ENCODE measurements at places on chromosomes 2 and 18. TPM values are rescaled to one million over a fixed set of nuclear protein-coding genes. Genes with fewer than 3 reads are reported as not detected.

GRCh38 chr2:175167076-175167791 is 769 bp downstream of the ATF2 start:
- no peaks in the 10 kb centered on the region for H3K27me3 ChIP-seq
- H3K4me3 ChIP-seq, result peak overlapping the region; percentile 100
- H3K27ac ChIP-seq, result peak overlapping the region; percentile 100
- no peaks in the 10 kb centered on the region for H3K36me3 ChIP-seq

DNA sequence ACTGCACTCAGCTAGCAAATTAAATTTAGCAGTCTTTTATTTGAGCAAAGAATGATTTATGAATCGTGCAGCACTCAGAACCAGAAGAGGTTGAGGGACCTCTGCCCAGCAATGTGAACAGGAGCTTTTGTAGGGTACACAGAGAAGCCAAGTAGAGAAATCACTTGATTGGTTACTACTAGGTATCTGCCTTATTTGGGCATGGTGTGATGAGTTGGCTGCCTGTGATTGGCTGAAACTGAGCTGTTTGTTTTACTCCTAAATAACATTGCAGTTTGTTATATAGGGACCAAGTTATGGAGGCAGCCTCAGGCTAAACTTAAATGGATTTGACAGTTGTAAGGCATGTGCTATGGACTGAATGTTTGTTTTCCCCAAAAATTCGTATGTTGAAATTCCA is 122.5 kb downstream of the RDH14 start:
- no peak overlapping the region for H3K4me3 ChIP-seq
- H3K36me3 ChIP-seq, result no peaks in the 10 kb centered on the region
- no peak for DNase-seq
- peaks cover 39% of the 10 kb centered on the region for H3K27me3 ChIP-seq
- H3K4me1 ChIP-seq, result peaks cover 25% of the 10 kb centered on the region

GRCh38 chr2:37191253-37191652 is 2.8 kb upstream of the SULT6B1 start:
- peaks cover 3% of the 10 kb centered on the region for H3K27me3 ChIP-seq
- no peak overlapping the region for H3K4me3 ChIP-seq
- H3K36me3 ChIP-seq, result no peaks in the 10 kb centered on the region
- no peak for DNase-seq
- H3K4me1 ChIP-seq, result peaks cover 5% of the 10 kb centered on the region

DNA sequence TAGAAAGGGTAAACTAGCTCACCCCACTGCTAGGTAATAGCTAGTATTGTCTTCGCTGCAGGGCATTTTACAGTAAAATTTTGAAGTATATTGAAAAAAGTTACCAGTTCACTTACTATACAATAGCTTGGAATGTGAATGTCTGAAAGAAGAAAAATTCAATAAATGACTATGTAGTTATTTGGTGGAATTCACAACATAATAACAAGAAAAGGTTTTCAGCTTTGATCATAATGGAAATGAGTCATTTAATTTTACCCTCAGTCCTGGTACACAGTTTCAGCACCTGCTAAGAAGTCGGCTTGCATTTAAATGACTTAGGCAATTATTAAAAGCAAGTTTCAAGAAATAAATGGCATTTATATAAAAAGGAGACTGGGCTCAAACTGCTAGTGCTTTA is 90.4 kb downstream of the NUP35 start:
- DNase-seq, result no peak
- H3K4me1 ChIP-seq, result no peaks in the 10 kb centered on the region
- no peaks in the 10 kb centered on the region for H3K27me3 ChIP-seq
- peaks cover 5% of the 10 kb centered on the region for H3K36me3 ChIP-seq
- H3K27ac ChIP-seq, result no peak overlapping the region

GRCh38 chr18:45837283-45838070 is 12.0 kb downstream of the SIGLEC15 start:
- H3K27me3 ChIP-seq, result peaks cover 51% of the 10 kb centered on the region
- peaks cover 9% of the 10 kb centered on the region for H3K4me1 ChIP-seq
- no peaks in the 10 kb centered on the region for H3K36me3 ChIP-seq
- no peak for DNase-seq
- H3K4me3 ChIP-seq, result no peak overlapping the region

- peaks cover 3% of the 10 kb centered on the region for H3K36me3 ChIP-seq
- no peak overlapping the region for H3K27ac ChIP-seq
- DNase-seq, result no peak
- no peak overlapping the region for H3K4me3 ChIP-seq
These were observed 232.7 kb downstream of the PRKCE start for GRCh38 chr2:45884126-45884525.

DNA sequence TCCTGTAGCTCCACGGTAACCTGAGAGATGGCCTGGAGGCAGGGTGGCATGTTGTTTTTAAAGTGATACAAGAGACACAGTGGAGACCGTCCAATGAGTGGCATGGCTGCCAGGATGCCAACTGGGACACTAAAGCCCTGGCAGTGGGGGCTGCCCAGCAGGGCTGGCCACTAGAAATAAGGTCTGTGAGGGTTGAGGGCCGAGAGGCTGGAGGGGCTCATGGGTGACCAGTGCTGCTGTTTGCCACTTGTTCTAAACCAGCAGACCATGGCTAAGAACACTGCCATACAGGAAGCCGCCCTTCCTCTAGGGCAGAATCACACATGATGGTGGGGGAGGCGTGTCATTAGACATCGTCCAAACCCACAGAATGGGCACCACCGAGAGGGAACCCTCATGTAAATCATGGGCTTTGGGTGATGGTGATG is 71.9 kb downstream of the ALPK2 start:
- no peak for DNase-seq
- no peak overlapping the region for H3K4me3 ChIP-seq
- H3K27me3 ChIP-seq, result peaks cover 6% of the 10 kb centered on the region
- H3K27ac ChIP-seq, result no peak overlapping the region
- peaks cover 10% of the 10 kb centered on the region for H3K36me3 ChIP-seq

DNA sequence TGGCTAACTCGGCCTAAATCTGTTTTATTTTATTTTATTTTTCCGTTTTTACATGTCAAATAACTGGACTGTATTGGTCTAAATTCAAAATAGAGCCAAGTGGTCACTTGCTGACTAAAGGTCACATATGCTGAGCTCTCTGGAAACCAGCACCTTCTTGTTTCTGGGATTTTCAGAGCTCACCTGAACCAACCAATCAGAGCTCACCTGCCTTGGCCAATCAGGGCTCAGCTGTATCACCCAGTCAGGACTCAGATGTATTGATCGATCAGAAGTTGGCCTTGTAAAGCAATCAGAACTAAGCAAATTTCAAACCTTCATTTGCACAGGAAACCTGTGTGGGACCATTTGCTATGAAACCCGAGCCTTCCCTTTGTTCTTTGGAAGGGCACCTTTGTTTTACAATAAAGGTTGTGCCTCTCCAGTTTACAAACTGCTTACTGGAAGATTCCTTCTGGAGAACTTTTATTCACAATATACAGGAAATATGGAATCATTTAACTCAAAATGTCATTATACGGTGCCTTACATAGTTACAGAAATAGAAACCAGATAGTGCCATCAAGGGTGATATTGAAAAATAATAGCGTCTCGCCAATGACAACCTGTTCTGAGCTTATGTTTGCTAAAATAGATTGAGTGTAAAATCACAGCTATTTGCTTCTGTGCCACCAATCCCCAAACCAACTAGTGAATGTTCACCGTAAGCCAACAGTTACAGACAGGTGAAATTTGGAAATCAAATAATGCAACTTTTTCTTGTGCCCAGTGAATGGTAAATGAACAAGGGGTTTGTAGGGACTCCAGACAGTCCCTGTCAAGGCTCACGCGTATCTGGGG is 17.3 kb upstream of the PSD4 start:
- peak overlapping the region; percentile 83 for H3K27ac ChIP-seq
- peaks cover 21% of the 10 kb centered on the region for H3K4me1 ChIP-seq
- no peaks in the 10 kb centered on the region for H3K36me3 ChIP-seq
- no peak for DNase-seq
- peak overlapping the region; percentile 85 for H3K4me3 ChIP-seq
- no peaks in the 10 kb centered on the region for H3K27me3 ChIP-seq

DNA sequence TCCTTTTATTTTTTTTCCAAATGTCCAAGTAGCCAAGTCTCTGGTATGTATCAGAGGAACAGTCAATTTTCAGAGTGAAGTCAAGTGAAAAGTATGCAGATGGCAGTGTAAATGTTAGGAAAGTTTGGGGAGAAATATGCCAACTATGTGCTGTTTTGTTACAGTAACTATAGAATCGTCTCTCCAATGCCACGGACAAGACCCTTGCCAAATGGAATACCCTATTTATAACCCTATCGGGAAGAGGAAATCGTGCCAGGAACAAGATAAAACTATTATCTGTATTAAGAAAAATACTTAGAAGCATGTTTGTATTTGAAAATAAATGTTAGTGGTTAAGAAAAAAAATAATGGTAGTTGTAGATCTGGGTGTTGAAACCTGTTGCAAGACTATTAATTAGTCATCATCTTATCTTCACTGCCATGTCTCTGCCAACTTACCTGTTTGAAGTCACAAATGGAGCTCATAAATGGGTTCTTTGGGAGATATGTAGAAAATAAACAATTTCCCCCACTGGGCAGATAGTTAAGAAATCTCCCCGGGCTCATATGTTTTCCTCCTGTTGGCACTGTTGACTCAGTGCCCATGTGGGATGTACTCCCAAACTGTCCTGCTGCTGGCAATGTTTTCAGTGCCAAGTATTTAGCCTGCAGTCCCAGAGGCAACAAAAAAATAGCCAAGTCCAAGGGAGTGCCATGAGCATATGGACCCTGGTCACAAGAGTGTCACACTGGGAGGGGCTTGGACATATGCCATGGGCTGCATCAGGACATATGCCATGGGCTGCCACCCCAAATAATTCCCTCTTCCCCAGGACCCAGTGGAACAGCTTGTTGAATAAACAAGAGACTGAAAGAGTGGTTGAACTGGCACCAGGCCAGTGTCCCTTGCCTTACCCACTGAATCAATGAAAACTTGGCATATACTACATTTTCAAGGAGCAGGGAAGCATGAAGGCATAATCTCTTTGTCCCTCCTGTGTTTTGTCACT is 366.9 kb downstream of the OSR1 start:
- H3K36me3 ChIP-seq, result no peaks in the 10 kb centered on the region
- H3K27ac ChIP-seq, result peak overlapping the region; percentile 8
- no peak overlapping the region for H3K4me3 ChIP-seq
- no peaks in the 10 kb centered on the region for H3K27me3 ChIP-seq
- peaks cover 14% of the 10 kb centered on the region for H3K4me1 ChIP-seq
- DNase-seq, result no peak

DNA sequence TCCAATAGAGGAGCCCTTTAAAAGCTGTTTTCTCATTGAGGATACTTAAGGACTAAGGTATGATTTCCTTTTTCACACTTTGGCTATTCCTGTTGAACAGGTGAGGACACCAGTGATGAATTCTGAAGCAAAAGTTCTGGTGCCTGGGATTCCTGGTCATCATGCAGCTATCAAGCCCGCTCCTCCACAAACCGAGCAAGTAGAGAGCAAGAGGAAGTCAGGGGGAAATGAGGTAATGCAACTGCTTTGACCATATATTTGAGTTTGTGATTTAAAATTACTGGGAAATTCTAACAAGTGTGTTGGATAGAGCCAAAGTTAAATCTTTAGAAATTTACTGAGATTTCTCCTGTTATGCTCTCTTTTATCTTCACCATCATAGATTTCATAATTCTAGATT is 33.0 kb downstream of the WDR43 start:
- H3K4me3 ChIP-seq, result no peak overlapping the region
- no peak for DNase-seq

- H3K27me3 ChIP-seq, result no peaks in the 10 kb centered on the region
- no peaks in the 10 kb centered on the region for H3K4me1 ChIP-seq
- H3K36me3 ChIP-seq, result no peaks in the 10 kb centered on the region
- DNase-seq, result no peak
These were observed 135.3 kb downstream of the CALCRL start for GRCh38 chr2:187312718-187313282.

Gene TXNDC2
- total RNA-seq, result not detected

Gene CRYBA2
- 179 TPM for total RNA-seq

Gene CAPN13
- 3.3 TPM for total RNA-seq

Data from type B pancreatic cell (in vitro differentiated cells).